ENCODE measurements at places on chromosomes 1 and 21.

DNA sequence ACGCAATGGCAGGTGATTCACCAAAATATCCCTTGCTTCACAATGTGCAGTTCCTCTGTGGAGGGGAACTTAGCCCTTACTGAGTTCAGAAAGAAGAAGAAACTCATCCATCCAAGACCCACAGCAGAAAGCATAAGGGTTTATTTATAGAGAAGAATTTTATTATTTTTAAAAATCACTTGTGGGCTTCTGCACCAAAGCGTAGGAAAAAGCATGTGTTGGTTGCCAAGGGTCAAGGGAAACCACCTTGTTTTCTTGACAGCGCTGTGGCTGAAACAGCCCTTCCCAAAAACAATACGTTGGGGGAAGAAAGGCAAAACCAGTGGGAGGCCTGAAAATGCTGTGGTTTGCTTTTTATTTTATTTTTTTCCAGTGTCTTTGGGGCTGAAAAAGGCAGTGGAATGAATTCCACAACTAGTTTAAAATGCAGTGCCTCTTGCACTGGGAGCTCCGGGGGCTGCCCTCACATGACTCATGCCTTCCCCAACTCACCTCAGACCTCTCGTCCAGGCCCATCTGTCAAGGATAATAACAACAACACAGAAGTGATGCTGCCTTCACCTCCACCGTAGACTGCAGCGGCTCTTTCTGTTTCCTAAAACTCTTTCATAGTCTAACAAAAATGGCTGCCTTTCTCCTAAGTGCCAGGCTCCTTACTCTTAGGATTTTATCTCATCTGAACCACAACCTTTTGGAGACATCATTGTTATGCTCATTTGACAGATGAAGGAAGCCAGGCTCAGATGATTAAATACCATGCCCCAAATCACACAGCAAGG lies 224.2 kb upstream of the JUN start:
- DNase-seq, result peak; percentile 30

GRCh38 chr1:3712573-3713535 lies 39.4 kb upstream of the CCDC27 start:
- no peak for DNase-seq

DNA sequence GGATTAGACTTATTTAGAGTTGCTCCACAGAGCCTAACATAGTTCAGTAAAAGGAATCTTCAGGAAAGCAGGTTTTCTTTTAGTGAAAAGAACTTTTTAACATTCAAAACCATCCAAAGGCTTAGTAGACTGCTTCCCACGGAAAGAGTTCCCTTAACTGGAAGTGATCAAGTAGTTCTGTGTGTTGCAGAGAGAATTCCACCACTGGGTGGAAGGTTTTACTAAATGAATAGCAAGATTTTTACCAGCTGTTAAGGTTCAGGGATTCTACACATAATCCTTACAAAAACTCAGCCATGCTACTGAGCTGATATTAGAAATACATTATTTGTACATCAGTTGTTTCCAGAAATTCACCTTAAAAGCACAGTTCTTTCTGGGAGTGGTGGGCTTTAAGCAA lies 119.7 kb downstream of the GDAP2 start:
- DNase-seq, result no peak

GRCh38 chr1:9860887-9861286 lies 37.1 kb upstream of the CLSTN1 start:
- DNase-seq, result no peak

DNA sequence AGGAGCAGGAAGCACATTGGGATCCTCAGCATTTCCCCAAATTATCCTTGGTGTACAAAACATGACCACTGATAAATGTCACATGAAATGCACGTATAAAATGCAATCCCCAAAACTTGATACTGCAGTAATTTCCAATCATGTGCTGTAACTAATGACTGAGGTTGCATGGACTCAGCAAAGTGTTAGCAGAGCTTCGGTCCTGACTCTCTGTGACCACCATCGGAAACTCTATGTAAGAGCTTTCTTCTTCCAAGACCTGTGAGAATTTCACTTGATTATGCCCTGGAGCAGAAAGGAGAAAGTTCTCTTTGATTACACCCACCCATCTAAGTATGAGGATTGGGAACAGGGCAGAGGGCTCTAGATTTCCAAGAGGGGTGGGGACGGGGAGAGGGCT lies 908 bp downstream of the CD53 start:
- DNase-seq, result no peak

- DNase-seq, result no peak
Measured at GRCh38 chr1:73044241-73045036, 762.1 kb upstream of the NEGR1 start.

- no peak for DNase-seq
Measured at GRCh38 chr1:99788896-99789295, 22.5 kb upstream of the FRRS1 start.

Measured in stimulated activated naive CD8-positive, alpha-beta T cell treated with anti-CD3 and anti-CD28 coated beads, Interleukin-15, amount 100 ng/mL, for 72 hours (primary cell).